ENCODE measurements at places on chromosomes 7 and 10. TPM values are rescaled to one million over a fixed set of nuclear protein-coding genes. Genes with fewer than 3 reads are reported as not detected.

DNA sequence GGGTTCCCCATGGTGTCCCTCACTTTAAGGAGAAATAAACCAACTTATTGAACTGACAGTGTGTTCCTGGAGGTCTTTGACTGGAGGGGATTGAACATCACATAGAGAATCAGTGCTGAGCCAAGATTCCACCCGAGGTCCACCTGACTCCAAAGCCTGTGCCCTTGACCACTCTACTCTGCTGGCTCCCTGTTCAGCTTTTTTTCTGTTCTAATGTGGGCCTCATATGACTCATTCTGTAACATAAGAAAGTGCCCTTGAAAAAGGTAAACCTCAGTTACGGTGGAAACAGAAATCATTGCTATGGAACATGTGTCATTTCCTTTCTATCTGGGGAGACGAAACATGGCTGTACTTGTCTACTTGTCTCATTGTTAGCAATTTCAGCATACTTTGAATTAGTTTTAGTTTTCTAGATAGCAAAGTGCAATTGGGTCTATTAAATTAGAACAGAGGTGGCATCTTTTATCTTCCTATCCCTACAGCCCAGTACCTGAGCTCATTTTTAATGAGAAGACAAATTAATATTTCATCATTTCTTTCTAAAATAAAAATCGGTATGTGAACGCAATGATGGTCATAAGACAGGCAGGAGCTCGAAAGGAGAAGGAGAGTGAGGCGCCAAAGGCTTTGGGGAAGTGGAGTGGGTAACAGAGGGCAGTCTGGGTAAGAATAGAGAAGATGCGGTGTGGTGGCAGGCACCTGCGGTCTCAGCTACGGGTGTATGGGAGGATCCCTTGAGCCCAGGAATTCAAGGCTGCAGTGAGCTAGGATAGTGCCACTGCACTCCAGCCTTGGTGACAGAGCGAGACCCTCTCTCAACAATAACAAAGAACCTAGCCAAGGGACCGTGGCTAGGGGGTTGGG lies 1.5 kb downstream of the GSDME start:
- DNase-seq, result peak; percentile 70

DNA sequence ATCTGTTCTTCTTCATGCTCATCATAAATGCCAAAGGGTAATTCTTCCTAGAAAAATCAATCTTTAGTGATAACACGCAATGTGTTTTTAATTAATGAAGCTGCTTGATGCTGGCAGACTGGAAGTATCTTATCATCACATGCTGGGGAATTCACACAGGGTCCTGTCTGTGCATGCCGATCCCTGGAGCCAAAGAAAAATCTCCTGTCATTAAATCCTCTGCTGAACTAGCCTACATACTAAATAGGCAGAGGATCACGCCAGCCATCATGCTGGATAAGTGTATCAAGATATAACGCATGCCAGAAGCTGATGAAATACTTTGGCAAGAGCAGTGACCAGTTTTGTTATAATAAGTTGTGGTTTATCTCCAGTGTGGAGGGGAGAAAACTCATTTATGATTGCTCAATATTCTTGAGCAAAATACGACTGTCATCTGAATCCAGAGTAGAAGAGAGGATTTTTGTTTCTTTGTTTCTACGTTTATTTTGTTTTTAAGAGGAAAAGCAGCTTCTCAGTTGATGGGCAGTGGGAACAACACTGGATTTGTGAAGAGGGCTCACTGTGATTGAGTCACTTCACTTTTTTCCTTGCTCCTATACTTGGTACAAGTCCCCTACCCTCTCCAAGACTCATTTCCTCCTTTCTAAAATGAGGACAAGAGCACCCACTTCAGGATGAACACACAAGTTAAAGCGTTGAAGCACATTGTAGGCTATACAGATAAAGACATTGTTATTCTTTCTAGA lies 649.1 kb downstream of the TNS3 start:
- peak; percentile 77 for DNase-seq

- no peak for DNase-seq
Observed at GRCh38 chr10:1251769-1252168, 195.6 kb downstream of the WDR37 start.

HOXA6 gene
- not detected for total RNA-seq

DNA sequence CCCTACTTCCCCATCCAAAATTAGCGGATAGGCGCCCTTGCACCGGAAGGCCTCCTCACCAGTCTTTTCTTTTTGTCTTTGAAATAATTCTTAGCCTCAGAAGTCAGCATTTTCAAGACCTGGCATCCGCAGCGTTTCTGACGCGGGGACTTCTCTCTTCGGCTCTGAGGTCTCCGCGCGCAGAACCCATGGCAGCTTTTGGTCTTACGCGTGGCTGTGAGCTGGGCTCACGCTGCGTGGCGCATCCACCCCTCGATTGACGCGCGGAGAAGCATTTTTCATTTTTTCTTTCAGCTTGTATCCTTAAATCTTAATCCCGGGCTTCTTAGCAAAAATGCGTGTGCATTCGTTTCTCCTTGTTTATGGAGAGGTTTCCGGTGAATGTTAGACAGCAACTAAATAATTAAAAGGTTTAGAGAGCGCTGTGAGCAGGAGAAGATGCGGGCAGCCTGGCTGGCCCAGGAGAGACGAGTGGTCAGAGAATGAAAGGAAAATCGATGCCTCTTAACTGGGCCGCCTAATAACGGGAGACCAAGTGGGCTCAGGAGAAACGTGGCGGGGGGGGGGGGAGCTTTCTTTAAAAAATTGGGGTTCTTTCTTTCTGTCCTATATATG lies 2.0 kb upstream of the GATA3 start:
- no peak for DNase-seq

All from A172 (cell line).